ENCODE measurements at places on chromosomes 16 and 17.

GRCh38 chr16:180101-180675 is at the start of gene HBQ1:
TSS of gene HBQ1 (plus strand) at chr16:180459. CDS start at chr16:180487, 28 bp downstream.
- DNase-seq, result no peak

DNA sequence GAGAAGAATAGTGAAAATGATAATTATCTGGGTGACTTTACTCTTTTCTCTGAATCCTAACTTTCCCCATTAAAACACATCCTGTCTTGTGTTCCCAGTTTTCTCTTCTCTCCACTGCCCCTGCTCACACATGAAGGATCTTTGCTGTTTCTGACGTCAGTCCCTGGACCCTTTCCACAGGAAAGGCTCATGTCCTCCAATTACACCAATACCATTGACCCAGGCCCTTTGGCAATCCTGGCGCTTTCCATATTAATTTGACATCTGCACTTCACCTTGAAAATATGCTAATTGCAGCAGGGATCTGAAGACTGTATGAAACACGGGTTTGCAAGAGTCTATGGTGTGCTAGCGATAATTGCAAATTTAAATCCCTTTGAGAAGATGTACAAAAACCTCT is 170.2 kb upstream of the GOT2 start:
- DNase-seq, result no peak

DNA sequence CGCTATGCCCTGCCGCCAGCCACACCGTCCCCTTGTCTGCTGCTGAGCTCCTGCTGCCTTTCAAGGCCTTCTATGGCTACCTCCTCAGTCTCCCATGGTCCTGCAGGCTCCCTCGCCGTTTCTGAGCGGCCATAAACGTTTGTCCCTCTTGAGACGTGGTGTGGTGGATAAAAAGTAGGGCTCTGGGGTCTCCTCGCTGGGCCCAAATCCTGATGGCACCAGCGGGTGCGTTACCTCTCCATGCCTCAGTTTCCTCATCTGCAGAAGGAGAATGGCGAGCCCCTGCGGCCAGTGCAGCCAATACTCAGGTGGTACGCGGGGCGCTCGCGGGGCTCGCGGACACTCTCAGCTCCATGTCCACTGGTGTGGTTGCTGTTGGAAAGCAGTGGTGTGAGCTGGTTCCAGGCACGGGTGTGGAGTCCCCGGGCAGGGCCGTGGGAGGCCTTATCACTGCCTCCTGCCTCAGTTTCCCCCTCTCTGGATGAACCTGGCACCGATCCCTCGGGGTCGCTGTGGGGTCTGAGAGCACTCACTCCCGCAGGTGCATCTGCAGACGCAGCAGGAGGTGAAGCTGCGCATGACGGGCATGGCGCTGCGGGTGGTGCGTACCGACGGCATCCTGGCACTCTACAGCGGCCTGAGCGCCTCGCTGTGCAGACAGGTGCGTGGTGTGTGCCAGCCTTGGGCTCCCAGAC is 2.5 kb downstream of the SLC25A10 start:
- DNase-seq, result no peak

- no peak for DNase-seq
Observed at GRCh38 chr17:81869221-81870130, 1.7 kb downstream of the ARHGDIA start.

GRCh38 chr16:66521951-66522771 is 27.8 kb downstream of the TK2 start:
- peak; percentile 76 for DNase-seq

DNA sequence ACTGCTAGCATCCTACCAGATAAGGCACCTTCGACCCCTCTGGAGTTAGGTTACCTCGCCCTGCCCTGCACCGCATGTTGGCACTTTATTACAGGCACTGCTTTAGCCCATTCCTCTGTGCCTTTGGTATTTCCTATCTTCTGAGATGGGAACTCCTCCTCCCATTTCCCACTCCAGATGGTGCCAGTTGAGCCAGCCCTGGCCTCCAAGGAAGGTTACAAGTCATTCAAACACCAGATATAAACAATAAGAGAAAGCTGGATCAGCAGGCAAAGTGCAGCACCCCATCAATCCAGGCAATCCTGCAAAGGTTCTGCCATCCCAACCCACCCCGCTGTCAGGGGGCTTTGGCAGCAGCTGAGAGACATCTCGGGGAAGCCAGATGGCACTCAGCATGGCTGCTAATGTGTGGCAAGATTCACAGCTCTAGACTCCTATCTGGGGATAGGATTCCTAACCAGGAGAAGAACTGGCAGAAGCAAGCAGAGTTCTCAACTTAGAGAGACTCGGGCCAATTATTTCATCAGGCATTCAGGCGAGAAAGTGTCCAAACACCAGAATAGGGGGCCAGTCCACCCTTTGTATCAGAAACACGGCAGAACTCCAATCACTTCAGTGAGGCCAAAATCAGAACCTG is 113.0 kb downstream of the COPRS start:
- no peak for DNase-seq
